Activated CD8-positive, alpha-beta memory T cell treated with anti-CD3 and anti-CD28 coated beads for 1 hour (primary cell): ENCODE measurements at places on chromosomes 6 and 20.

DNA sequence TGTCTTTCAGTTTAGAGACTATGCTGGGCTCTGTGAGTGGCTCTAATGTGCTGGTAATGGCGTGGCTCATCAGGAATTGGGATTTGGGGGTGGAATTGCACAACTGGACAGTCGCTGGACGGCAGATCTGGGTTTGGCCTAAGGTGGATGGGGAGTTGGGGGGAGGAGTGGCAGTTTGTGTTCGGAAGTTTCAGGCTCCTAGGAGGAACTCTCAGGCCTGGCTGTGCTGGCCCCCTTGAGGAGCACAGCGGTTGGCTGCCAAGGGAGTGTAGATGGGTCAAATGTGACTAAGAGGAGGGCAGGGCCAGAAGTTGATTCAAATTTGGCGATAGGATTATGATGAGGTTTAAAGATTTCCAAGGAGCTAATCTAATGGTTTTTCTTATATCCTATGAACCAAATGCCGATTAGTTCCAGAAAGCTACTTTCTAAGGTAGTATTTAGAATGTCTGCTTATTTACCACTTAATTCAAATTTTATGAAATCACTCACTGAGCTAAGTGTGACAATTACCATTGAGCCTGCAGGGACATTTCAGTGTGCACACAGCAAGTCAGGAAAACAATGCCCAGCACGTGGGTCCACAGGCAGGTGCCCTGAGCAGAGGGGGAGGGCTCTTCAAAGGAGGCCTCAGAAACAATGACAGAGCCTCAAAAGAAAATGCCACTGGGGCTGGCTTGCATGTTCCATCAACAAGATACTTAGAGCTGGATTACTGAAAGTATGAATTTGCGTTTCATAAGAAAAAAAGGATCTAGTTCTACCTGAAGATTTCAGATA, 111.0 kb downstream of the GJA10 start:
- DNase-seq = no peak

DNA sequence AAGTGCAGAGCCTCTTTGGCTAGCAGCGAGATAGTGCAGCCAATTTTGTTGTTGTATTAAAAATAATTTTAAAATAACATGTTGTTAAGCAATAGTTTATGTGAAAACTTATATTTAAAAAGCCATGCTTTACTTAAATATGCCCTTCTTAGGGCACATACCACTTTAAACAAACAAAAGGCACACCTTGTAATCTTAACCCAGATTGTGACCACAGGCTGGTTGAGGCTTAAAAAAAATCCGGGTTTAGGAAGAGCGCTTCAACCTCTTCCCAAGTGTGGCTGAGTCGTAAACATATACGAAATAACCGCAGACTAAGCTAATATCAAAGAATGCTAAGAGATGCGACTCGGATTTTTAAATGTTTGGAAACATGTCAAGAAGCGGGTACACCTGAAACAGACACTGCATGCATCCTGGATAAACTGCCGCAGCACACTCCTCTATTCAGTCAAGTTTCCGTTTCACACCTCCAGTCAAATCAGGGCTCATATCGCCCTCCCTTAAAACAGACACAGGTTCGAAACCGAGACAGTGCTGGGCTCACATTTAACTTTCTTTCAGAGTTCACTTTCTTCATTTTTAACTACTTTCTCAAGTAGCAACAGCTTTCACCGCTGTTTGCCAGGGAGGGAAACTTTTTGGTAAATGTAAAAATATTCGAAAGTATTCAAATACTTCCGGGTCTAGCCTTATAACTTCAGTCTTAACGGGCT, 1.5 kb downstream of the DEK start:
- no peak for DNase-seq

- no peak for DNase-seq
Observed at GRCh38 chr6:2441601-2442475, 196.4 kb upstream of the GMDS start.

GRCh38 chr6:39929733-39930461, 4.4 kb downstream of the MOCS1 start:
- DNase-seq = no peak

- DNase-seq = no peak
Observed at GRCh38 chr20:3156811-3157619, 2.6 kb downstream of the FASTKD5 start.

- no peak for DNase-seq
Observed at GRCh38 chr6:120903836-120904235, 430.4 kb downstream of the TBC1D32 start.

- no peak for DNase-seq
Observed at GRCh38 chr6:150755042-150755441, 110.5 kb upstream of the MTHFD1L start.

- no peak for DNase-seq
Observed at GRCh38 chr6:158011478-158011920, 29.8 kb downstream of the SYNJ2 start.

DNA sequence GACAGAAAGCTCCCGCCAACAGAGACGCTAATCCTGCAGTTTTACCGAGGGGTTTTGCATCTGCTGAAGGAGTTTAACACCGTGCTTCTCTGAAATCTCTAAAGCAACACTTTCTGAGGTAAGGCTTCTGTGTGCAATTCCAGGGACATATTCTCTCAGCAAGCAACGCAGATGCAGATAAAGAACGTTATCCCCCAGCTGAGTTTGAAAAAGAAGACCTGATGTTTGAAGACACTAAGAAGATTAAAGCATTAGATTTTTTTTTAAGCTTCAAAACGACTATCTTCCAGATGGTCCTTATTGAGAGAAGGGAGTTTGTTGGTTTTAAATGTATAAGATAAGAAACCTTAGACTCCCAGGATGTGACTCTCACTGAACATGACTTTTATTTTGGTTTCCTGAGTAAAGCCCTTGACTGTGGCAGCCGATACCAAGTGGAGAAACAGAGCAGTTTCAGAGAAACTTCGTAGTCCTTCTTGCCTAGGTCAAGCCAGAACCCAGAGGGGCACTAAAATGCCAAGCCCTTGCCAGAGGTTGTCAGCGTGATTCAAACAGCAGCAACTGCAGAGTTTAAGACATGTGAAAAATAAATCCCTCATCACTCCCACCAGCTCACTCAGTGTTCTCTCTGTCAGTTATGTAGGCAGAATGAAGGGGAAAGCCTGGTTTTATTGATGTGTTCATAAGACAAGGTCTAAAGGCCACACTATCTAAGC, 353.3 kb upstream of the CNR1 start:
- DNase-seq = no peak

GRCh38 chr6:85125526-85125925, 324.4 kb upstream of the NT5E start:
- DNase-seq = no peak

- DNase-seq = no peak
Observed at GRCh38 chr6:67336014-67336413, 1299.1 kb upstream of the ADGRB3 start.

GRCh38 chr20:60007464-60007863, 49.2 kb downstream of the CDH26 start:
- DNase-seq = no peak

- no peak for DNase-seq
Observed at GRCh38 chr20:56204206-56204605, 44.3 kb upstream of the MC3R start.
